ENCODE measurements at places on chromosomes 12 and 14.

- DNase-seq, result no peak
These were observed 86.5 kb downstream of the CAND1 start for GRCh38 chr12:67355428-67356379.

DNA sequence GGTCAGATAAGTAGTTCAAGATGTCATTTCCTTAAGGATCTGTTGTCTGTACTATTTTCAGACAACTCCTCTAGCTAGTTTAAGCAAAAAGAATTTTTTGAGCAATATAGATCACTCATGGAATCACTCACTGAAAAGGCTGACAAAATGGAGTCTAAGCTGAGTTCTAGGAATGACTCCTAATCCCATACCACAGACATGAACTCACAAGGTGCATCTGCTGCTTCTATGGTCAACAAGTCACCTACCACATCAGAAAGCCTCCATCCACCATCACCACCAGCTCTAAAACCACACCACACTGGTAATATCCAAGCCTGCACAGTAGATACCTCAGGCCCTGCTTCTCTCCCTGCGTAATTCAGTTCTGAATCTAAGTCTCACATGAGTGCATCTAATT, 33.0 kb downstream of the PWP1 start:
- DNase-seq, result no peak

GRCh38 chr12:40473962-40474361, 218.3 kb upstream of the CNTN1 start:
- DNase-seq, result no peak

DNA sequence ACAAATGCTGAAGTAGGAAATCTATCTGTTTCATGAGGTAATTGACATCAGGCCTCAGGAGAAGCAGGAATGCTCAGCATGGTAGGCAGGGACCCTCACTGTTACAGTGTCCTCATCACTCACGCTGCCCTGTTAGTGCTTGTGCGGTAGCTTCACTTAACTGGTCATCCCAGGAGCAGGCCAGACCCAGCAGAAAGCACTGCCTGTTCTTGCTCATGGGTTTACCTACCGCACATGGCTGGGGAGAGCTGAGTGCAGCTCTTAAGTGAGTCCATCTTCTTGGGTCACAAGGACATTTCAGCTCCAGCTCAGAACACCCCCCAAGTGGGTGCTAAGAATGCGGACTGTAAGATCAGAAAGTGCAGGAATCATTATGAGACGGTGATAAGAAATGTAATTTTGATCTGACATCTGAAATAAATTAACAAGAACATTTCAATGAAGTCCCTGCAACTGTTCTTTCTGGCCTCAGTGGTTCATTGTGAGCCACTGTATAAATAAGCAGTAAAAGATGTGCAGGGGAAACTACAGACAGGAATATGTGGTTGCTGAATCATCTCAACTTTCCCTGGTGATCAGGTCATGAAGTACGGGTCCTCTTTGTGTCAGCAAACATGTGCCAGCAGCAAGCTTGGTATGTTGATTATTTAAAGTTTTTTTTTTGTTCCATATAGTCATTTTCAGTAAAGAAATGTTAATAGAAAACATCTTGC, 757.7 kb upstream of the TMEM132C start:
- no peak for DNase-seq
